ENCODE measurements at places on chromosomes 1 and 21. TPM values are rescaled to one million over a fixed set of nuclear protein-coding genes. Genes with fewer than 3 reads are reported as not detected.

DNA sequence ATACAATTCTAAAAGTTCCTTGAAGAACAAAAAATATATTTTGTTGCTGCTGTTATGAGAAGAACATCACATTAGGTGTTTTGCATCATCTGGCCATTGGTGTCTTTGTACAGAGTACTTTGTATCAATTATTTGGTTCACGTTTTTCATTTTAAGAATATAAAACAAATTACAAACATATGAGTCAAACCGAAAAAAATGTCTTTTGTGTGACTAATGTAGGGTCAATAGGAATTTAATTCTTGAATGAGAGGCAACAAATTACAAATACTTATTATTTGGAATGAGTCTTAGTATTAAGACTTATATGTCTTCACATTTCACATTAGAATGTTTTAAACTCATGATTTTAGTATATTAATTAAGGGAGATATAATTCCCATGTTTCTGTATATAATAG lies 54.8 kb downstream of the NR5A2 start:
- DNase-seq, result no peak

GRCh38 chr1:151581451-151581850 lies 30.4 kb upstream of the SNX27 start:
- no peak for DNase-seq

GRCh38 chr1:100050139-100050538 lies 80.3 kb downstream of the SLC35A3 start:
- DNase-seq, result no peak

GRCh38 chr1:20187103-20187812 lies 940 bp upstream of the PLA2G2C start:
- no peak for DNase-seq

DNA sequence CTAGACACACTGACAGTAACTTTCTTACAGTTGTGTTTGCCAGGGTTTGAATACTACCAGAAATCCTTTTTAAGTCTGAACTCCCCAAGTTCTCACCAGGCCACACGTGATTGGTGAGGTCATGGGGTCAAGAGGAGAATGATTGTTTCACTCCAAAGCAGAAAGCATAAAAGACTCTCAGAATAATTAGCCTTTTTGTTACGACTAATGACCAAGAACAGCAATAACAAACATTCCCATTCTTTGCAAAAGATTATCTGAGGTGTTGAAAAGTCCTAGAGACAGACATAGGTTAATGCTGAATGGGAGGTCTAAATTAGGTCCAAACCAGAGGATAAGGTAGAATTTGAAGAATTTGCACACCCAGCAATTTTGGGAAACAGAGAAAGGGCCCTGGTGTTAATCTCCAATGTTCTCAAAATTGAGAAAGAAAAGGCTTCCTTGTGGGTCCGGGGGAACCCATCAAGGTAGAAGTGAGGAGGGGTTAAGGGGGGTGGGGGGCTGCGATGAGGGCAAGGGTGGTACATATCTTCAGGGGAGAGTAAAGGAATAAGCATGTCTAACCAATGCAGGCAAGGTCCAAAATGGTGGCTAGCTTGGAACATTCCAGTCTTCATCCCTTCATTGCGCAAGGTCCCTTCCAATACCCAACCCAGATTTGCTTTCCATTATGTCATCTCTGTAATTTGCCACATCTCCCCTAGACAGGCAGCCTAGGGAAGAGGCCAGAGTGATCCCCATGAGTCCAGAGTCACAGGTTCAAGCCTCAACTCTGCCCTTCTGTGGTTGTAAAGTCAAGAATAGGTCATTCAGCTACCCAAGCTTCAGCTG lies 74.6 kb upstream of the NFIA start:
- DNase-seq, result no peak

DNA sequence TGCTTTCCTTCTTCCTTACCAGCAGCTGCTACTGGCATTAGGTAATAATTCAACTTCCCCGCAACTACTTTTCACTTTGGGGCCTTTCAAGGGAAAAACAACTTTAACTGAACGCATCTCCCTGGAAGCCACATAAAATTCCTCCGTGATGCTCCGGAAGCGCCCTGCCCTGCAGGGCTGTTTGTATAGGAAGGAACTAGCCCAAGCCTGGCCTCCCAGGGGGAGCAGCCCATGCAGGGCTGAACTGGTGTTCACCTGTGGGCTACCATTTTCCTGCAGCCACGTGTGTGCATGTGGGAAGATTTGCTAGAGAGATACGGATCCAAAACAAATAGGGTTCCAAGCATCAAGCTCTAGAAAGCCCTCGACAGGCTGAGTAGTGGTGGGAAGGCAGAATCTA lies 14.4 kb downstream of the CLDN14 start:
- DNase-seq, result no peak

DNA sequence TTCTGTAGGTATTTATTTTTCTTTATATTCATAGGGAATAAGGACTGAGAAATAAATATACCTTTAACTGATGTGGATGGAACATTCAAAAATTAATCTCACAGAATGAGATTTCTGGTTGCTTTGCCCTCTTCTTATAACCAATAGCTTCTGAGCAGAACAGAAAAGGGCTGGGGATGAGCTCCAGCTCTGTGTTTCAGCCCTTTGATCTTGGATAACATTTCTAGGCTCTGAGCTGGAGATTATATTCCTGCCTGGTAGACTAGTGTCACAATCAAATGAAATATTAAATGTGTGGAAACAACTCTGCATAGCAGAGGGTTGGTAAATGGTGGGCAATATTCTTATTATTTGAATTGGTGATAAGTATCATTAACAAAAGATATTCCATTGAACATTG lies 14.6 kb downstream of the MAP3K21 start:
- no peak for DNase-seq

DNA sequence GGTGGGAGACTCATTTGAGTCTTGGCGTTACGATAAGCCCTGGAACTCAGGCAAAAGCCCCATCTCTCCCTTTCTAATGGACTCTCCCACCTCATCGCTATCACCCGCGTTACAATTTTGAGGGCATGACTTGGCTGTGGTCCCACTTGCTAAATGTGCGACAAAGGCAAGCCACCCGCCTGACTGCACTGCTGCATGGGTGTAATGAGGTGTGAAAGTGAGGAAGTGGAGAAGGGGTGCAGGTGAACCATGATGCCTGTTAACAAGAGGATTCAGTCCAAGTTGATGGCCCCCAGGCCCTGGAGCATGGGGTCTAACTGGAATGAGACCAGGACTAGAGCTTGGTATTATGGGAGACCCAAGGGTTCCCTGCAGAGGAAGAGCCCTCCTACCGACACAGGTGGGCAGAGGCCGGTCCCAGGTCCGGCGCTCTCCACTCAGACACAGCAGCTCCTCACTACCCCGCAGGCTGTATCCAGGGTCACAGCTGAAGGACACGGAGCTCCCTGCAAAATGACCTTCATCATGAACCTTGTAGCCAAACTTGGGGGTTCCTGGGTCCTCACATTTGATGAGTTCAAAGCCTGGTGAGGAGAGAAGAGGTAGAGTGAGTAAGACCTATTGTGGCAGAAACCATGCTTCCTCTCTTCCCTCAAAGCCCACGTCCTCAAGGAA lies 165.4 kb upstream of the HMGB4 start:
- DNase-seq, result no peak

GRCh38 chr1:183580281-183580682 lies 10.0 kb downstream of the NCF2 start:
- peak; percentile 71 for DNase-seq

DNA sequence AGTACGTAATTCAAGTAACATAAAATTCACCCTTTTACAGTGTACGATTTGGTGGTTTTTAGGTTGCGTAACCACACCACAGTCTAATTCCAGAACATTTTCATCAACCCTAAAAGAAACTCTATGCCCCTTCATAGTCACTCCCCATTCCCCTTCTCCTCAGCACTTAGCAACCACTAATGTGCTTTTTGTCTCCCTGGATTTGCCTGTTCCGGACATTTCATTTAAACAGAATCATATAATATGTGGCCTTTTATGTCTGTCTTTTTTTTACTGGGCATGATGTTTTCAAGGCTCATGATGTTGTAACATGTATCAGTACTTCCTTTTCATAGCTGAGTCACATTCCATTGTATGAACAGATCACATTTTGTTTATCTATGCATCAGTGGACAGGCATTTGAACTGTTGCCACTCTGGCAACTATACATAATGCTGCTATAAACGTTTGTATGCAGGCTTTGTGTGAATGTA lies 20.8 kb downstream of the OBSCN start:
- DNase-seq, result peak; percentile 20

- DNase-seq, result peak; percentile 40
Measured at GRCh38 chr1:173269490-173270230, 62.5 kb upstream of the TNFSF4 start.

DNA sequence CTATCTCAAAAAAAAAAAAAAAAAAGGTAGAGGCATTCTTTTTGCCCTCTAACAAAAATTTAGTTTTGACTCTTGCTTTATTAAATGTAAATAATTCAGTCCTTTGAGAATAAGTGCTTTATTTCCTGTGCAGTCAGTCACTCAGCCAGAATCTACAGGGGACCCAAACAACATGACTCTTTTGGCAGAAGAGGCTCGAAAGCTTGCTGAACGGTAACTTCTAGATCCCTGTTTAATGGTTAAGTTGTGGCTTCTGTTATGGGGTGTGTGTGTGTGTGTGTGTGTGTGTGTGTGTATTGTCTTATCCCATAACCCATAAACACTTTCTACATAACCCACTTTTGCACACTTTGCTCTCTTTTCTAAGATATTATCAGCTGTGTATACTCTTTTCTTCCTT lies 54.9 kb upstream of the LAMC2 start:
- DNase-seq, result no peak

- DNase-seq, result no peak
Measured at GRCh38 chr1:246008363-246008831, 498.7 kb downstream of the SMYD3 start.

DNA sequence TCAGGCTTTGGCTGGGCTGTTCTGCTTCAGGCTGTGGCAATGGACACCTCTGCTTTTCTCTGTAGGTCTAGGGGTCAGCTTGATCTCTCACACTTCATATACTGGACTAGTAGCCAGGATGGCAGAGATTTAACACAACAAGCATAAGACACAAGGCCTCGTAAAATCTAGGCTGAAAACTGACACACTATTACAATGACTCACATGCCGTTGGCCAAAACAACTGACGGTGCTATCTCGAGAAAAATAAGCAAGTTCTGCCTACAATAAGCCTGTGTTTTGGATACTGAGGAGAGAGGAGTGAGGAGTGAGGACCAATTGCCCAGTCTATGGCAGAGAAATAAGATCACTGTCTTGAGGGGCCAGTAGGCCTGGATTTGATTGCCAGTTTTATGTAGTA lies 840.7 kb upstream of the ADAMTS5 start:
- no peak for DNase-seq

DNA sequence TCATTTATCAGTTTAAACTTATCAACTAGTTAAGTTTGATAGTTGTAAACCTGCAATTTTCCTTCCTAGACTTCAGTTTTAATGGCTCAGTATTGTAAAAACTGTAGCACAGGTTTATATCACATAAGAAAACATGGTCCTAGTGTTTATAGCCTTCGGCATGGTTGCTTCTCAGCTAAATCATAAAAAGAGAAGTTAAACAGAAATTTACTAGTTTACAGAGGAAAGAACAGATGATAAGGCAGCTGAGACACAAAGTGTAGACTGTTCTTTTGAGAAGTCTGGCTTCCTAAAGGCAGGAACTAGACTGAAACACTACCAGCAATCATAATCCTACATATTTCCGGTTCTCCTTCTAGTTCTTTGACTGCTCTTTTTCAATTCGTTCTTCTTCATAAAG lies 39.8 kb downstream of the WNT2B start:
- DNase-seq, result no peak

GRCh38 chr1:94798462-94798861 lies 21.7 kb upstream of the SLC44A3 start:
- DNase-seq, result no peak

DNA sequence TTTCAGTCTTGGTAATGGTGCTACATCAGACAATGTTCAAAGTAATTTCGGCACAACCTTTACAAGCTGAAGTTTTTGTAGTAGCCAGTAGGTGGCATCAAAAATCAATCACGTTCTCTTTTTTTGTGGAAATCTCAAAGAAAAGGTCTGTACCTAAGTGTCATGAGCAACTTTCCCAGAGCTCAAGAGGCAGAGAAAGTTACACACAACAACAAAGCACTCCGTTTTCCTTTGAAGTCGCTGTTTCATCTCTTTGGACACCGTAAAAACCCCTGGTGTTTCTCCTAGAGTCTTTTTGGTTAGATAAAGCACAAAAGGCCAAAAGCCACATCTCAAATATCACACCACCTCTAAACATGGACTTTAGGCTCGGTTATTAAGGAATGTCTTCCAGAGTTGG lies 131.6 kb downstream of the LHX8 start:
- DNase-seq, result peak; percentile 1

Gene UROD
- polyA plus RNA-seq, result 52.6 TPM

Gene BLACAT1
- polyA plus RNA-seq, result 0.04 TPM

Gene PAPPA2
- 0.03 TPM for polyA plus RNA-seq

Measured in A549 (cell line).